ENCODE measurements at places on chromosomes 3 and 15.

DNA sequence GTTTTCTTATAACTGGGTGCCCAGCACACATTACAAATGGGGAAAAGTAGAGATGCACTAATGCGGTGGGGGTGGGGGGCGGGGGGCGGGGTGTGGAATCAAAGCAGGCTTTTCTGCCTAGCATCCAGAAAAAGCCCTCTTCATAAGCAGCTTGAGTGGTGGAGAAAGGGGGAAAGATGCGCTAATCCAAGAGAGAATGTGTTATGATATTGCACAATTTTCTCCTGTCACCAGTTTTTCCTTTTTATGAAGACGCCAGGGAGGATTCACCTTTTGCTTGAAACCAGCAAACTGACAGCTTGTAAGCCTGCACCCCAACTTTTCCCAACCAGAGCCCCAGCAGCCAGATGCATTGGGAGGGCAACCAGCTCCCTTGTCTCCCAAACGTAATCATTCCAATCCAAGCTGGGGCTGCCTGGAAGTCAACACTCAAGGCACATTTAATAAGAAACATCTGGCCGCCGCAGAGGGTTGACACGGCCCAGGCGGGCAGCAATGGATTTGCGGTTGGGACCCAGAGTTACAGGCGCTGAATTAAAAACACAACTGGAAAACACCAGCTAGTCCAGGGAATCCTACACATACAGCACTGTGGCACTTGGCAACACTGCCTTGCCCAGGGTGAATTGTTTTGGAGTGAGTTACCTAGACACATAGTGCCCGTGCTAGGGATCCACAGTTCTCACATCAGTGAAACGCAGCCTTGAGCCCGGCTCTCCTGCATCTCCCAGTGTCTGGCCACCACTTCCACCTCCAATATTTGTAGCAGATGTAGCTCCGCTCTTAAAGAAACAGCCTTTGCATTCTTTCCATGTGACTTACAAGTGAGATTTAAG, 218.5 kb upstream of the PRICKLE2 start:
- no peak for DNase-seq

DNA sequence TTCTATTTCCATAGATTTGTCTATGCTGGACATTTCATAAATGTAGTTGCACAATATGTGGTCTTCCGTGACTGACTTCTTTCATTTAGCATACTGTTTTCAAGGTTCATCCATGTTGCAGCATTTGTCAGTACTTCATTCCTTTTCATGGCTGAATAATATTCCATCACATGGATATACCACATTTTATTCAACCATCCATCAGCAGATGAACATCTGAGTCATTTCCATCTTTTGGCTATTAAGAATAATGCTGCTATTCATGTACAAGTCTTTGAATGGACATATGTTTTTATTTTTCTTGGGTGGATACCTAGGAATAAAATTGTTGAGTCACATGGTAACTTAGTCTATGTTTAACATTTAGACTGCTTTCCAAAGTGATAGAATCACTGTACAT, 99.3 kb upstream of the RAD18 start:
- DNase-seq = no peak

GRCh38 chr3:177567833-177568232, 370.6 kb upstream of the TBL1XR1 start:
- no peak for DNase-seq

DNA sequence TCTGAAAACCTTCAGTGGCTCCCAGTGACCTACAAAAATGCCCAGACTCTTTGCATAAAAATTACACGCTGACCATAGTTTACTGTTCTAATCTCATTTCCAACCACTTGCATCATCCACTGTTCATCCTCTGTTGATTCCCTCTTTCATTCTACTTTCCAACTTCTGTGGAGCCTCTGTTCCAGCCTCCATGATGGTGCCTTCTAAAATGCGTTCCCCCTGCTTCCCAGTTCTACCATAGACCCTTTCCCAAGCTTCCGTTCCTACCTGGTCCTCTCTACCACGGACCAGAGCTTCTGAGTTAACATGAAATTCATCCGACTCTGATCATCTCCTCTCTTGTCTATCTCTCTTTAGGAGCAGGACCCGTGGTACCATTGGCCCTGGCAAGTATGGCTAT, 127.0 kb downstream of the THSD4 start:
- no peak for DNase-seq

- DNase-seq = no peak
These were observed 353.6 kb downstream of the CLSTN2 start for GRCh38 chr3:140288595-140288994.

DNA sequence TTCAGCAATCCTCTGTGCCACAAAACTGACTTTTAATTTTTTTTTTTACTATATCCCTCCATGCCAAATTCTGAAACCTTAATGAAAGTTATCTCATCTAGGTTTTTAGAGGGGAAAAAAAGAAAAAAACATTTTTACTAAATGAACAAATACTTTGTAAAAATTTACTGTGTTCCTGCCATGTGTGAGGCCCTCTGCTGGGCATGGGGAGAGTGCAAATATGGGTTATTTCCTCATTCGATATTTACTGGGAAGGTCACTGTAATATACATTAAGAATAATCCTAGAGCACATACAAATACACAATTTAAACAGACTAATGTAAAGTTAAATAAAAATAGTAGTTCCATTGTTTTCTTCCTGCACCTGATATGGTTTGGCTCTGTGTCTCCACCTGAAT, 215.0 kb downstream of the GRM7 start:
- no peak for DNase-seq

- no peak for DNase-seq
These were observed 202.3 kb upstream of the POU1F1 start for GRCh38 chr3:87478716-87479115.

- DNase-seq = no peak
These were observed 26.0 kb downstream of the CCDC33 start for GRCh38 chr15:74262151-74262550.

DNA sequence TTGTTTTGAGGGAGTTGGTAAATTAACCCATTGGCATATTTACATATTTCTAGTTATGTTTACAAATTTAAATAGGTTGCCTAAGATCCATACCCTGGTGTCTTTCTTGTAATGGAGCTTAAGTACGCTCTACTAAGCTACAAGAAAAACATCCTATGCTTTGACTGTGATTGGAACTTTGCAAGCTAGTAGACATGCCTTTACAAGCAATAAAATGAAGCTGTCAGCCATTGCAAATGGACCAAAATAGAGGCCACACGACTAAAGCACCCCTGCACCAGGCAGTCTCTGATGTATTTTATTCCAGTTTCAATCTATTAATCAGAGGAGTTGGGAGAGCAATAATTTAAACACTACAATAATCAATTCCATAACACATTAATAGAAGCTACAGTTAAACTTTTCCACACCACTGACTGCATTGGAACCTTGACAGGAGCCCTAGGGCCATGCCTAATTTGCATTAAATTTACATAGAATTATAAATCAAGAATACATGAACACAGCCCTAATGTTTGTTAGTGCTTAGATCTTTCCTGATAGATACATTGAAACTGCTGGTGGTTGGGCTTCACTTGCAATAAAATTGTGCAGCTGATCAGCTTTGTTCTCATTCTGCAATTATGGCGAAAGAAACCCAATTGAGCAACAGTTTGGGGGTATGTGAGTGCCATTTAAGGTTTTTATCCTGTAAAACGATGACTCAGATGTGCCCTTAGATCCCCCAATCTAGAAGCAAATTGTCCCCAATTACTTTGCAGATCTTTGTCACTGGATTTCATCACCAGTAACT, 360.1 kb downstream of the LSAMP start:
- no peak for DNase-seq

DNA sequence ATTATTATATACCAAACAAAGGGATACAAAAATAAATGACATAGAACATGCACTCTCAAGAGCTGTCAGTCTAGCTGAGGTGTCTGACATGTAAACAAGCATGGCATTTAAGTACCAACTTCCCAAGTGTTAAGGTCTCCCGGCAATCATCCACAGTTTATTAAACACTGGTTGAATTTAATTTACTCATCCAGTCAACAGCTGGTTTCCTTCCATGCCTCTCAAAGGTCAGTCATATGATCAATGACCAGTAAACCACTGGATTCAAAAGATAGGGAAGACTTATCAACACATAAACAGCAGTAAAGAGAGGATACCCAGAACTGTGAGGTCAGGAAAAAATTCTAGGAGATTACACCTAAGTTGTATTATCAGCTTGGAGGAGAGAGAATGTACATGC, 80.4 kb downstream of the ADAM10 start:
- DNase-seq = no peak

DNA sequence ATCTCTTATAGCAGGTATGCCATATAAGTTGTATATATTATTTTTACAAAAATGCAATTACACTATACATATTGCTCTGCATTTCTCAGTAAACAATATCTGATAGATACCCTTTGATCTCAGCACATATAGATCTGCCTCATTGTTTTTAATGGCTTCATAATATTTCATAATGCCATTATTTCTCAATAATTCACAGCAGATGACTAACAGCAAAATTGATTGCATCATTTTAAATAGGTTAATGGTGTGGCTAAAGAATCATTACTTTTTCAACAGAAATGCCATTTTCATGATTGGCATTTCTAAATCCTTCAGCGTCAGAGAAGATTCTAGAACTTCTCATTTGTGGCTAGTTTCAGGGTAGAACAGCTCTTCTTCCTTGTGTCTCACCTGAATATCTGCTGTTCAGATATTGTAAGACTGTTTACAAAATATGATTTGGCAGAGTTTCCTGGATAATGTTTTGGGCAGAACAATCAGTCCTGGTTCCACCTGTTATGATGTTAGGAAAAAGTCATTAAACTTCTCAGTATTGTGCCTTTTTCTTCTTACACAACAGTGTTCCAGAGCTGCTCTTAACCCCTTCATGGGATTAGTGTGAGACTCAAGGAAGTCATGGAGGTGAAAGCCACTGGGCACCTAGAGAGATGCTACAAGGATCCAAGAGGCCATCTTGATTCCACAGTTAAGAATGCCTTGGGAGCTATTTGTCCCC, 397.6 kb upstream of the THBS1 start:
- DNase-seq = no peak

DNA sequence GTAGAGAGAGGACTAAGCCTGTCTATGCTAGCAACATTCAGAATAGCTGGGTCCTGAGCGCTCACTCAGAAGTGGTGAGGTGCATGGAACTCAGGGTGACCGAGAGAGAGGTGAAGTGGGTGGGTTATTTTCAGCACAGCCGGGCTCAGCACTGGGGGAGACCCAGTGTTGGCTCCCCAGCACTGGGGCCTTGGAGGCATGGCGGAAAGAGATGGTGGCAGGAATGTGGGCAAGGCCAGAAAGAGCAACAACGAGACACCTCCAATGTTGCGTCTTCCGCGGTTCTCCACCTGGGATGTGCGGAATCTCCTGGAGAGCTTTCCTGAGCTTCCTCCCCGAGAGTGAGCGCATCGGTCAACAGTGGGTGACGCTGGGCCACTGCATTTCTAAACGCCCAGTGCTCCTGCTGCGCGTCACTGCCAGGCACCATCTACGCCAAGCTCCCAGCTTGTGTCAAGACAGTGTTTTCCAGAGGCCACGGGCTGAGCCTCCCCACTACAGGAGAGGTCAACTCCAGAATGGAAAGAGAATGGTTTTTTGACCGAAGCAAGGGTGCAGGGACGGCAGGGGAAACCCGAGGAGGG, 148.4 kb downstream of the ADAMTS17 start:
- no peak for DNase-seq

DNA sequence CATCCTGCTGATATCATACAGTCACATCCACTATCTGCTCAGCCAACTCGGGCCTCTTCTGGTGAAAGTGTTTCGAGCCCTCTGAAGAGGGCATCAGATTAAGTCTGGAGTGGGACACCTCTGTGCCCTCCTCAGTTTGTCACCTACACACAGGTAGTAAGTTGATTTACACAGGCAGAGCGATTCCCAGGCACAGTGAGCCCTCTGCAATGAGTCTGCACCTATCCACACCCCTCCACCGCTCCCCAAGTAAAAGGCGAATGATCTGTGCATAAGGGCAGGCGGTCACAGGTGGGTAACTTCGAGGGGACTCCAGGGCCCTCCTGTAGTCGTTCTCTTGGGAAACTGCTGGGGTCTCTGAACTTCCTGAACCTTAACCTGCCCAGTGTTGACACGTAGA, 152.0 kb downstream of the ATP10A start:
- DNase-seq = no peak

DNA sequence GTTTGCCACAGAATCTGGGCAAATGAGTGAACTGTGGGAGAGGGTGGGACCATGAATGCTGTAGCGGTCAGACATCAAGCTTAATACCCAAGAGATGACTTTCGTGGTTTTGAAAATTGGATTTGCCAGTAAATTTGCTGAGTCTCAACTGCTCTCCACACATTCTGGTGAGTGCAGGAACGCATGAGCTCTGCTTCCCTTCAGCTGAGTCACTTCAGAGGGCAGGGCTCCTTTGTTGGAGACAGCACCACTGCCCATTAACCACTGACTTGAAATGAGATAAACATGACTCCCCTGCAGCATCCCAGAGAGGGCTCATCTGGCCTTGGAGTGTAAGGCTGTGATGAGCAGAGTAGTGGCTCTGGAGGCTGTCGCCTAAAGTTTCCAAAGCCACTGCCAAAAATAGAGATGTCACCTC, 22.6 kb downstream of the RARRES1 start:
- DNase-seq = no peak

- DNase-seq = no peak
These were observed 80.6 kb downstream of the OCA2 start for GRCh38 chr15:28018291-28019044.

DNA sequence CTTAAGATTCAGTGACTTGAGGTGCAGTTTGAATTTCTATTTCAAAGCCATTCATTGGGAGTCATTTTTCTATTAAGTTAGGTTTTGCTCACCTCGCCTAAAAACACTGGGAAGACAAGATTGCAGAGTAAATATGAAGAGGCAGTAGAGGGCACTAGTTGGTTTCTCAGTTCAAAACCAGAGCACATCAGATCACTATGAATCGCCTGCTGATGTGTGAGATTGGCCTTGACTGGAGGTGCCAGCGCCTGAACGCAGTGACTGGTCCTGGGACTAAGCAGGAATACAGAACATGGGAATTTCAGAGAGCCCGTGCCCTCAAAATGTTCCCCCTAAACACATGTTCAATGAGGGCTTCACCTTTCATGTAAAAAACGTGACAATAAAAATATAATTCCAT, 229.0 kb downstream of the ITPR1 start:
- peak; percentile 59 for DNase-seq

- no peak for DNase-seq
These were observed 5.1 kb downstream of the FAM43A start for GRCh38 chr3:194690501-194691372.

GRCh38 chr15:101608201-101608600, 44.0 kb downstream of the TM2D3 start:
- DNase-seq = no peak

DNA sequence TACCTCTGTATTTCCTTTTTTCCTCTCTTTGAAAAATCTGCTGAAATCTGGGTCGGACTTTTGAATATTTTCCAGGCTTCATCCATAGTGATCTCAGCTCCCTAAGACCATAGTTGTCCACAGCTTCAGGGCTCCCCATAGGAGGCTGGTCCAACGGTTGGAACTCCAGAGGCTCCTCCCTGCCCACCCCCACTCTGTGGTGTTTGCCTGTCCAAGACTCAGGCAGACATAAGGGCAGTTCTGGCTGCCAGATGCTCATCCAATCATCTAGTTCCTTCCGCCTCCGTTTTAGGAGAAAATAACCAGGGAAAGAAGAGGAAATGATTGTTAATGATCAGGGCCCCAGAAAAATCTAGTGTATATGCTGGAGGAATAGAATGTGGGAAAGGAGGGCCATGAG, 27.9 kb upstream of the PRTG start:
- DNase-seq = no peak
